Heart left ventricle (tissue), 16 donors: ENCODE measurements at places on chromosomes 12 and 14. TPM values are rescaled to one million over a fixed set of nuclear protein-coding genes. Genes with fewer than 3 reads are reported as not detected.
A peak's percentile ranks its signal among the peaks of the same experiment; 100 is the strongest.

DNA sequence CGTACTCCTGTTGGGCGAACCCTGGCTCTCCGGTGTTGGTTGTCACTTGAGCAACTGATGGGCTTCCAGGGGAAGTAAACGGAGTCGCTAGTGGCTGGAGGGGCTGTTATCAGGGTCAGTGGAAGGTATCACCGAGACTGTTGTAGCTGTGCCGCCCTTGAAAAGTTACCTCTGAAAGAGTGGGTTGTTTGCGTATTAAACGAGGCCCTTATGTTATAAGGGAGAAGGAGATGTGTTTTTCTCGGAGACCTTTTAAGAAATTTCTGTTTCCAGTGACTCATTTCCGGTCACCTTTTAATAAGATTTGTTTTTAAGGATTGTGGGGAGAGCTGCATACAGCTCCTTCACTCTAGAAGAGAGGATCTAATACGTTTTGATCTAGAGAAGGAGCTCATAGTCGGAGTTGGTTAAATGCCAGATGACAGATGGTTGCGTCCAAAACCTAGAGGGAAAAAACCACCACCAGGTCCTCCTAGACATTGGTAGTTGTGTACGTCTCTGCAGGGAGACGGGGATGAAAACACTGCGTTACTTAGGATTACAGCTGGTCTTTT lies 750 bp upstream of the DBX2 start:
- no peak overlapping the region for H3K27ac ChIP-seq
- DNase-seq, result no peak
- no peaks in the 10 kb centered on the region for H3K36me3 ChIP-seq
- H3K4me1 ChIP-seq, result no peaks in the 10 kb centered on the region

DNA sequence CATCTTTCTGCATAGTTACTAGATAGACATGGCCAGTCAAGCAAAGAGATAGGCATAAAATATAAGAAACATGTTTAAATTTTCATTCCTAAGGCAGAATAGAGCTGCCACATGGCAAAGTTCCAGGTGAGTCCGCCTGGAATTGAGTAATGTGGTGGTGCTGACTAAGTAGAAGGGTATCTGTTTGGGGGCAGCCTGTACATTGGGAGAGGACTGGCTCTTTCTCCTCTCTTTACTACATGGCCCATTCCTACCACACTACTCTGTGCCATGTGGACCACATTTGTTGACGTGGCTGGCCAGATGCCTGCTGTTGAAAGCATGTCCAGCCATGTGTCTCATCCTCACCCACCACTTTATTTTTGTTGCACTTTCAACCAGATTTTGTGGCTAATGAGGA lies 354.0 kb downstream of the ETNK1 start:
- H3K4me1 ChIP-seq, result no peaks in the 10 kb centered on the region
- no peak overlapping the region for H3K27ac ChIP-seq
- no peak for DNase-seq
- no peaks in the 10 kb centered on the region for H3K36me3 ChIP-seq
- no peaks in the 10 kb centered on the region for H3K27me3 ChIP-seq

DNA sequence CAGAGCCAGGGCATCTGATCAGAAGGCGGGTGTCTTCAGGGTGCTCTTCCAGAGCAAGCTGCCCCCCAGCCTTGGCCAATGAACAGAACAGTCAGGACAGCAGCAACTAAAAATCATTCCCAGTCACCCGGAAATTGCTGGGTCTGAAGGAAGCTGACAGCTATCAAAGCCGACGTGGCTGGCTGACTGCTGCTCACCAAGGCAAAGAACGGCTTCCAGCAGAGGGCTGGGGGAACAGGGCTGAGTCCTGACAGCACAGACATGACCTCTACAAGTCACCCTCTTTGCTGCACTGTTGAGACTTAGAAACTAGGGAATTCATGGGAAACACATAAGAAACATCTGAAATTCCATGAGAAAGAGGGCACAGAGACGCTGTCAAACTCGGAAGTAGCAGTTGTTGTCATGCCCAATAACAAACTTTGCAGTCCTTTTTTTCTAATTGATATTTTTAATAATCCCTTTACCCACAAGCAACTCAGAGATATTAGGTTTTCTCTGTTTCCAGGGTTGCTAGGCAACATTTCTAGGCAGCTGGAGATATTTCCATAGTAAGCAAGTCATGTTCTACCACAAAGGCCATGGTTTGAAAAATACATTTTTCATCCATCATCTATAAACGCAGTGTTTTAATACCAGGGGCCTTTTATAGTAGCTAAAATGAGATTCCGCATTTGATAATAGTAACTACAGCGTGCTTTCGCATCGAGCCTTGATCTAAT lies 365.2 kb downstream of the SEC23A start:
- no peak overlapping the region for H3K4me3 ChIP-seq
- H3K27ac ChIP-seq, result no peak overlapping the region
- no peaks in the 10 kb centered on the region for H3K27me3 ChIP-seq

GRCh38 chr12:92570056-92570753 lies 132.6 kb upstream of the PLEKHG7 start:
- no peaks in the 10 kb centered on the region for H3K4me1 ChIP-seq
- no peak overlapping the region for H3K27ac ChIP-seq
- no peak overlapping the region for H3K4me3 ChIP-seq

GRCh38 chr14:84544486-84545131 lies 985.3 kb upstream of the FLRT2 start:
- no peaks in the 10 kb centered on the region for H3K4me1 ChIP-seq
- no peaks in the 10 kb centered on the region for H3K36me3 ChIP-seq
- H3K4me3 ChIP-seq, result no peak overlapping the region
- no peaks in the 10 kb centered on the region for H3K27me3 ChIP-seq

DNA sequence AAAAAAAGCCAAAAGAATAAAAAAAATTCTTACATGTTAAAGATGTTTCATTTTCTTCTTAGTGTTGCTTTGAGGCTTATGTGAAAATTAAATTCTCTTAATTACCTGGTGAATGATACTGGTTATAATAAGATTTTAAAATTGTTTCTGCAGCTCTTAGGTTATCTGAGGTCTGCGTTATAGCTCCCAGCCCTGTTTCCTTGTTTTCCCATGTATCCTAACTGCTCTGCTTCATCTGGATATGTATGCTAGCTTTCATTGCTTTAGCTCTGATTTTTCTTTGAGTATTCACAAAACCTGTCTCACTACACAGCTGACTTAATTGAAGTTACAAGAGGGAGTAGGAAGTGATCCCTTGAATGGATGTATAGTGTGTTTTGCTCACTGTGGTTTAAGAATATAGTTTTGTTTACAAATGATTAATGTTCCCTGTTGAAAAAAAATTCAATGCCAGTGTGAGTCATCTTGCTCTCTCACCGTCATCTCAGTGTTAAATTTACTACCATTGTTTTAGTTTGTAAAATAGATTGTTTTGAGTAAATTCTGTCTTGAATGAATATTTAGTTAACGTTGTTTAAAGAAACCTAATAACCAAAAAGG lies 26.8 kb downstream of the CPSF6 start:
- no peaks in the 10 kb centered on the region for H3K4me1 ChIP-seq
- H3K27ac ChIP-seq, result no peak overlapping the region
- H3K36me3 ChIP-seq, result peaks cover 29% of the 10 kb centered on the region
- no peak overlapping the region for H3K4me3 ChIP-seq

- H3K36me3 ChIP-seq, result no peaks in the 10 kb centered on the region
- H3K4me3 ChIP-seq, result no peak overlapping the region
- no peaks in the 10 kb centered on the region for H3K27me3 ChIP-seq
- DNase-seq, result no peak
- no peak overlapping the region for H3K27ac ChIP-seq
- no peaks in the 10 kb centered on the region for H3K4me1 ChIP-seq
Measured at GRCh38 chr12:24631676-24632426, 317.1 kb downstream of the BCAT1 start.

DNA sequence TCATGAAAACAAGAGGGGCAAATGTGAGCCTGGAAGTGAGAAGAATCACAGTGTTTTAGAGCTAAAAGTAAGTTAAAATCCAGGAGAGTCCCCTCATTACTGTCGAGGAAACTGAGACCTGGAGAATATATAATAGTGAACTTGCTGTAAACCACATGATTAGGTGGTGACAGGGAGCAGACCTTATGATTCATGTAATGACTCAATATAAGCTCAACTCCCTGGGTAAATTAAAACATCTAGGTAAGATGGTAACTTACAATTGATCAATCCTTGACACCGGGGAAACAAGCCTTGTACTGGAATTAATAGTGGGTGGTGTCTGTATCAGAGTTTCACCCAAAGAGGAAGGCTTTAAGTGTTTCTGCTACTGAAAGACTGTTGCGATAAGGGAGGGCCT lies 269.3 kb downstream of the SNAPC1 start:
- H3K36me3 ChIP-seq, result no peaks in the 10 kb centered on the region
- no peaks in the 10 kb centered on the region for H3K4me1 ChIP-seq
- no peak overlapping the region for H3K4me3 ChIP-seq

- no peak overlapping the region for H3K27ac ChIP-seq
- no peak overlapping the region for H3K4me3 ChIP-seq
- no peak for DNase-seq
- no peaks in the 10 kb centered on the region for H3K36me3 ChIP-seq
- H3K27me3 ChIP-seq, result no peaks in the 10 kb centered on the region
- peaks cover 17% of the 10 kb centered on the region for H3K4me1 ChIP-seq
Measured at GRCh38 chr14:103806805-103807204, 40.6 kb downstream of the PPP1R13B start.

- H3K4me1 ChIP-seq, result no peaks in the 10 kb centered on the region
- DNase-seq, result no peak
- no peak overlapping the region for H3K4me3 ChIP-seq
- H3K27me3 ChIP-seq, result no peaks in the 10 kb centered on the region
- no peak overlapping the region for H3K27ac ChIP-seq
Measured at GRCh38 chr14:28926122-28926521, 159.5 kb downstream of the FOXG1 start.

GRCh38 chr14:103699901-103700752 lies 15.1 kb downstream of the XRCC3 start:
- H3K4me1 ChIP-seq, result peaks cover 35% of the 10 kb centered on the region
- H3K4me3 ChIP-seq, result no peak overlapping the region
- peaks cover 64% of the 10 kb centered on the region for H3K36me3 ChIP-seq
- H3K27ac ChIP-seq, result peak overlapping the region; percentile 57
- no peaks in the 10 kb centered on the region for H3K27me3 ChIP-seq

DNA sequence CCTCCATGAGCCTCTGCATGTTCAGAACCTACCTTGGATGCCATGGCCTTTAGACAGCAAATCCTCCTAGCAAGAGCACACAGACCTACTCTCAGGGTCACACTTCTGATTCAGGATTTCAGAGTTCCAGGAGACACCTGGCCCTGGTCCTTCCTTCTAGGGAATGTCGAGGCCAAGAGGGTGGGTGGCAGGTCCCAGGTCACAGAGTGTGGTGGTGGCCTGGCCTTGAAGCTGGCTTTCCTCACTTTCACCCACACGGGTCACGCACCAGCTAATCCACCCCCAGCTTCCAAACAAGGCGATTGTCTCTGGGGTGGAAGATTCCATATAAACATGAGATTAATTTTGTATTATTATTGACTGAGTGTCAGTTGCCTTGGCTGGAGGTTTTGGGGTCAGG lies 328.3 kb upstream of the RTL1 start:
- DNase-seq, result no peak
- H3K27ac ChIP-seq, result no peak overlapping the region
- H3K36me3 ChIP-seq, result no peaks in the 10 kb centered on the region
- no peaks in the 10 kb centered on the region for H3K4me1 ChIP-seq

DNA sequence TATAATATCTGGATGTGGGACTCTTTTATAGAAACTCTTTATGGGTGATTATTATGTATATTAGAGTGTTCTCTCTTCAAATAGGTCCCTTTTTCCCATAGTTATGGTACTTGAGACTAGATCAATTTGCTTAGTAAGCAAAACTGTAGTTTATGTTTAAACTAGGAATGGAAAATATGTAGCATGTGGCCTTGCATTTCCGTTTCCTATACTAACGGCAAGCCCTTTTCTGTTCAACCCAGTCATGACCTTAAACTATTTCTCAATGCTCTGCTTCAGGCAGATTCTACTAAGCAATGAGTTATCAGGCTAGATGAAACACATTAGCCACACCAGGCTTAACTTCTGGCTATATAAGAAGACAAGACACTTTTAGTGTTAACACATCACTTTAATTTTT lies 84.6 kb downstream of the OTOGL start:
- no peaks in the 10 kb centered on the region for H3K27me3 ChIP-seq
- no peak for DNase-seq
- no peaks in the 10 kb centered on the region for H3K36me3 ChIP-seq
- H3K4me3 ChIP-seq, result no peak overlapping the region
- peaks cover 28% of the 10 kb centered on the region for H3K4me1 ChIP-seq
- H3K27ac ChIP-seq, result no peak overlapping the region

DNA sequence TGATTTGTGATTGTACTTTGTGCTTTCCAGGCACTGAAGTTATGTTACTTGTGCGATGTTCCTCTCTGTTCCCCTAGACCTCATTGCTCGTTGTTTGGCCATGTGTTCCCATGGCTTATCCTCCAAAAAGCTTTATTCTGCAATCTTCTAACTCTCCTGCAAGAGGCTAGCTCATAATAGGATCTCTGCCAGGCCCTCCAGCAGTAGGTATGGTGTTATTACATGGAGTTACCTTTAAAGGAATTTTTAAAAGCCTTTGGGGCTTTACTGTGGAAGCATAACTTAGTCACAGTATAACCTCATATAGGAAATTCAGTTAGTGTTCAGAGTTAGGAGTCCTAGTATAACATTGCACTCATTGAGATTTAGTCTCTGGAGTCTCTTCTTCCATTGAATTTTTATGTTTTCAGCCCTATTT lies 292.3 kb downstream of the RAD51B start:
- H3K27me3 ChIP-seq, result no peaks in the 10 kb centered on the region
- no peak overlapping the region for H3K4me3 ChIP-seq
- H3K4me1 ChIP-seq, result peaks cover 4% of the 10 kb centered on the region
- no peaks in the 10 kb centered on the region for H3K36me3 ChIP-seq
- no peak for DNase-seq

NGB gene
- not detected for total RNA-seq
